ENCODE measurements at places on chromosomes 1 and 21.

DNA sequence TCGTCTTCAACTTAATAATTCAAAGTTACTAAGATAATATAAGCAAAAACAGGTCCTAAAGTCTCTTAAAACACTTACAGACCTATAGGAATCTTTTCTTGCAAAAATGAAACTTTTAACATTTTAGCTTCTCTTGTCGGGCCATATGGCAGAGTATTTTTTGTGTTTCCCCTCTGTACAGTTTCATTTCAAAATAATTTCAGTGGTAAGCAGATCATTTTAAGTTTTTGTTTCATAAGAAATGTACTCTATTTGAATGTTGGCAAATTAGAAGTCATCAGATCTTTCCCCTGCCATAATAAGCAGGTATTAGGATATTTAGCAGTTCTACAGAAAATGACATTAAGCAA lies 37.9 kb downstream of the RGL1 start:
- DNase-seq = no peak

DNA sequence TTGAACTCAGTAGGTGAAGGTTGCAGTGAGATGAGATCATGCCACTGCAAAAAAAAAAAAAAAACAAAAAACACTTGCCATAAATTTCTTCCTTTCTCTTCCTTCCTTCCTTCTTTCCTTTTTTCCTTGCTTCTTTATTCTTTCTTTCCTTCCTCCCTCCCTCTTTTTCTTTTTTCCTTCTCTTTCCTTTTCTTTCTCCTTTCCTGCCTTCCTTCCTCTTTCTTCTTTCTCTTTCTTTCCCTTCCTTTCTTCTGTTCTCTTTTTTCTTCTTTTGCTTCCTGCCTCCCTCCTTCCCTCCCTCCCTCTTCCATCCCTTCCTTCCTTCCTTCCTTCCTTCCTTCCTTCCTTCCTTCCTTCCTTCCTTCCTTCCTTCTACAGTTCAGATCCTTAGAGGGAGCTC lies 71.2 kb downstream of the LYPLAL1 start:
- DNase-seq = no peak

GRCh38 chr1:200279810-200280411 lies 129.9 kb downstream of the ZNF281 start:
- DNase-seq = peak; percentile 63

DNA sequence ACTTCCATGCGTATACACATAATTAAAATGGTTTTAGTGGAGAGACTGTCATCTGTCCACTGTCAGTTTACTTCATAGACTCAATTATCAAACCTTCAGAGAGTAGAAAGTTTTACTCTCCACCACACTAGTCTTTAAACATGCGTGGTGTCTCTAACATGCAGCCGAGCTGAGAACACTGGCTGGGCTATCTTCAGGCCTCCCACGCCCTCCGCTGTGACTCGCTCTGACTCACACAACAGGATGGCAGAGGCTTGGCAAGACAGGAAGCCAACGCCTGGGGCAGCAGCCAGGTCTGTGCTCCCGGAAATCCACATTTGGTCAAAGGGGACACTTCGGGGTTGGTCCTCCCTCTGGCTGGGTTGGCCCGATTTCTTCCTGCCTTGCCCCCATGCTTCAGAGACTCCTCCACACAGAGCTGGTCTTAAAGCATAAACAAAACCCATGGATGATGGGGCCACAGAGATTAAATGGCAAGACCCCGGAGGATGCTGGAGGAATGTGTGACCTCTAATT lies 22.7 kb upstream of the IFNGR2 start:
- peak; percentile 89 for DNase-seq

GRCh38 chr1:12464045-12464461 lies 154.0 kb downstream of the DHRS3 start:
- no peak for DNase-seq

DNA sequence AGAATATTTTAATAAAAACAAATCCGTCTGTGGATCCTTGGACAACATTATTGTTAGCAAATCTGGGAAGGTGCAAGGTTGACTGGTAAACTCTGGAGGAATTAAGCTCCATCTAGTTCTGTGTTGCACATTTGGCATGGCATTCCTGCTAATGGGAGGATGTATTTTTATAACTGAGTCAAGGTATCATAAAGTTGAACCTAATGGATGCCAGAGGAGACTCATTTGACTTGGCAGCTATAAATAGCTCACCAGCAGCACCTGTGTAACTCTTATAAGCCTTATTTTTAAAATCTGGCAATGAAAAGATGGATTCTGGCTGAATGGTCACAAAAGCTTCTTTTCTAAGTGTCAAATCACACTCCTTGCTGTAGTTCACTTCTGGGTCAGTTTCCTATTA lies 118.5 kb upstream of the ADAMTS5 start:
- DNase-seq = no peak

DNA sequence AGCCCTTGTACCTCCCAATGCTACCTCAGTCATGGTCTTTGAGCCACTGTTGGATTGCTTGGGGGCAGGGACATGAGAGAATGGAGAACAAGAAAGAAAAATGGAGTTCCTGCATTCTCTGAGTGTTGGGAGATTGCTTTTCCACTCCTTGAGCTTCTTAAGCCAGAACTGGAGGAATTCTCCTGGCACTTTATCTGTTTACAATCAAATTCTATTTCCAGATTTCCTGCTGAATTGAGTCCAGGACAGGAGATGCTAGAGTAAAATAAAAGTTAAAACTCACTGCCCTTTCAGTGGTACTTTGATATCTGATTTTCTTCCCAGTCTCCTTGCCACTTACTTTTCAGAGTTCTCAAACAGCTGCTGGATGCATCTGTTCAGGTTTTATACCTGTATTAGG lies 24.4 kb upstream of the DEPDC1 start:
- no peak for DNase-seq

- peak; percentile 25 for DNase-seq
These were observed 94.9 kb downstream of the DYRK1A start for GRCh38 chr21:37461479-37461878.

GRCh38 chr1:114154146-114154962 lies 685 bp upstream of the SYT6 start:
- DNase-seq = peak; percentile 20

- peak; percentile 96 for DNase-seq
These were observed 58.2 kb downstream of the WLS start for GRCh38 chr1:68173936-68174737.

DNA sequence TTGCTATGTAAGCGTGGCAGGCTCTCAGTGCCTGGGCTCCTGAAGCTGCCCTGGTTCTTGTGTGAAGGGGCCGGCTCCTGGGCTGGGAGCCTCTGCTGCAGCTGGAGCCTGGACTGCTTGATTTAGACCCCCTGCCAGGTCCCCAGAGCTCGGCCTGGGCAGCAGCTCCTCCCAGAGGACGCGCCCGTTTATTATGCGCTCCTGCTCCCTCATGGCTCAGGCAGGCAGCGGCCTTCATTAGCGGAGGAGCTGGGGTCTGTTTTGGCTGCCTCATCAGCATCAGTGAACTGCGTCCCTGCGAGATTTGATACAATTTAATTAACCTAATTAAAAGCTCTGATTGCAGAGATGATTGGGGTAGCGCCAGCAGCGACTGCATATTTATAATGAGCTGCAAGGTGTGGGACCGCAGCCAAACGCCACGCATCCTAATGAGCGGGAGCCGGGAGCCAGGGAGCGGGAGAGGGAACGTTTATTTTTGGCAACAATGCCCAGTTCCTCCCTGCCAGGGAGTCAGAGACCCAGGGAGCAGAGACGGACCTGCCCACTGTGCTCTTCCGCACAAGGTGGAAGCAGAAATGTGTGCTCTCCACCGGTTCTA lies 16.6 kb downstream of the UTP11 start:
- DNase-seq = peak; percentile 54
